ENCODE measurements at places on chromosomes 3 and 15. TPM values are rescaled to one million over a fixed set of nuclear protein-coding genes. Genes with fewer than 3 reads are reported as not detected.

The GOLGA6D gene
- not detected for total RNA-seq

The GNAT1 gene
- total RNA-seq = not detected

The SOX14 gene
- total RNA-seq = not detected

The LRRC31 gene
- not detected for total RNA-seq

The MUSTN1 gene
- not detected for total RNA-seq

The KLF13 gene
- 16.1 TPM for total RNA-seq

The LTF gene
- total RNA-seq = 0.04 TPM

The RARB gene
- 0.94 TPM for total RNA-seq

The UBR1 gene
- 32.2 TPM for total RNA-seq

The DLEC1 gene
- total RNA-seq = 0.11 TPM

The MESP1 gene
- 6.0 TPM for total RNA-seq

The INAFM2 gene
- 17.4 TPM for total RNA-seq

The IP6K2 gene
- 59.2 TPM for total RNA-seq

The PIGZ gene
- 0.29 TPM for total RNA-seq

The CYP8B1 gene
- total RNA-seq = 0.11 TPM

The EPHB3 gene
- total RNA-seq = 6.7 TPM

The TTC21A gene
- 3.9 TPM for total RNA-seq

The SLC2A2 gene
- total RNA-seq = not detected

The GOLGA8G gene
- total RNA-seq = 0.34 TPM

The SCAANT1 gene
- 5.6 TPM for total RNA-seq

The IL17RD gene
- 2.0 TPM for total RNA-seq

The GPR27 gene
- total RNA-seq = not detected

The SLC9C1 gene
- 0.04 TPM for total RNA-seq

The TBC1D5 gene
- 35.0 TPM for total RNA-seq

The TGM4 gene
- total RNA-seq = 0.80 TPM

The FGD5 gene
- total RNA-seq = not detected

The SIDT1 gene
- total RNA-seq = not detected

The MNS1 gene
- total RNA-seq = 8.3 TPM

The GRAMD1C gene
- total RNA-seq = 5.2 TPM

The NOX5 gene
- total RNA-seq = 0.11 TPM

The KLHL6 gene
- total RNA-seq = not detected

The CIDEC gene
- total RNA-seq = 0.38 TPM

The TMEM45A gene
- 1.4 TPM for total RNA-seq

The PLA2G4F gene
- not detected for total RNA-seq

The CRABP1 gene
- total RNA-seq = not detected

The CLDN16 gene
- not detected for total RNA-seq

The C3orf52 gene
- 5.1 TPM for total RNA-seq

The UCN2 gene
- total RNA-seq = 17.5 TPM

The RAB6B gene
- 0.41 TPM for total RNA-seq

The COPS2 gene
- 58.1 TPM for total RNA-seq

The GRK7 gene
- total RNA-seq = not detected

The AGTR1 gene
- total RNA-seq = not detected

The NEIL1 gene
- 3.8 TPM for total RNA-seq

The GOLGA8T gene
- total RNA-seq = not detected

The CFAP100 gene
- not detected for total RNA-seq

The GOLGA8J gene
- total RNA-seq = not detected

The C3orf70 gene
- 1.9 TPM for total RNA-seq

The HEXA gene
- total RNA-seq = 69.4 TPM

The STAC gene
- 7.3 TPM for total RNA-seq

The RPS27L gene
- total RNA-seq = 118 TPM

The HERC2 gene
- 38.7 TPM for total RNA-seq

The ZNF860 gene
- 3.6 TPM for total RNA-seq

The STRIT1 gene
- total RNA-seq = not detected

The POU1F1 gene
- total RNA-seq = not detected

The ATG3 gene
- total RNA-seq = 109 TPM

The SLC7A14 gene
- not detected for total RNA-seq

The CLRN1 gene
- not detected for total RNA-seq

Measured in A375 (cell line).